Stimulated activated CD4-positive, alpha-beta T cell treated with anti-CD3 and anti-CD28 coated beads, TNF-alpha, amount 100 ng/mL, for 4 hours (primary cell): ENCODE measurements at places on chromosomes 6 and 20.

DNA sequence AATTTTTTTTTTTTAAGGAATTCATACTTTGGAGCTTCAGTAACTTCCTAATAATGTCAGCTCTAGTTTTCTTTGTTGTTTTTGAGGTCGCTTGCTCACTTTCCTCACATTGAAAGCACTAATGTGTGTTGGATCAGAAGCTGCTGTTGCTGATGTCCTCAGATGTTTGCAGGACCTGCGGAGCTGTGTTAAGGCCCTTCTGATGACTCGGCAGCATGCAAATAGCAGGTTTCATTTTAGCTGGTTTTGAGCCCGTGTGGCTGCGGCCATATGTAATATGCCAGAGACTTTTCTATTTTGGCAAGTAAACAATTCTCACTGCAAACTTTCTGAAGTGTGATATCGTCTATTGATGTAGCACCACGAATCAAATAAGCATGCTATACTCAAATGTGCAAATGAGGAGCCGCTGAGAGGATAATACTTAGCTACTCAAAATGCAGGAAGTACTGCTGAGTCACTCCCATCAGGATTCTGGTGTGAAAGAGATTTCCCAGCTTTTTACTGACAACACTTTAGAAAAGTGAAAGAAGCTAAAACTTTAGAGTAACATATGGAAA lies 187.8 kb downstream of the SASH1 start:
- DNase-seq: no peak

GRCh38 chr6:37435373-37435772 lies 2.4 kb downstream of the CMTR1 start:
- no peak for DNase-seq

GRCh38 chr20:9999645-10000044 lies 35.1 kb upstream of the ANKEF1 start:
- DNase-seq: no peak

GRCh38 chr6:51528556-51528955 lies 558.9 kb downstream of the PKHD1 start:
- no peak for DNase-seq

DNA sequence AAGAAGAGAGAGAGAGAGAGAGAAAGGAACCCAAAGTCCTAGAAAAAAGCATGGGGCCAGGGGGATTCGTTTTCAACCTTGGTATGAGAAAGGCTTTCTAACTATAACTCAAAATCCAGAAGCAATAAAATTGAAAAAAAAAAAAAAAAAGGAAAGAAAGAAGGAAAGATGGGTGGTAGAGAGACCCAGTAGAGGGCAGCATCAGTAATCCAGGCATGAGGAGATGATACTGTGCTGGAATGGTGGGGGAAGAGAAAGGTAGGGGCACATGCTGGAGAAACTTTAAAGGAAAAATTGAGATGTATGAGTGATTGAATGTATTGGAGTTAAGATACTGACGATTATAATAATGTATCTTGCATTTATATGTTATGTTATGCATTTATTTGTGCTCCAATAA lies 1040.7 kb upstream of the FLRT3 start:
- DNase-seq: no peak

DNA sequence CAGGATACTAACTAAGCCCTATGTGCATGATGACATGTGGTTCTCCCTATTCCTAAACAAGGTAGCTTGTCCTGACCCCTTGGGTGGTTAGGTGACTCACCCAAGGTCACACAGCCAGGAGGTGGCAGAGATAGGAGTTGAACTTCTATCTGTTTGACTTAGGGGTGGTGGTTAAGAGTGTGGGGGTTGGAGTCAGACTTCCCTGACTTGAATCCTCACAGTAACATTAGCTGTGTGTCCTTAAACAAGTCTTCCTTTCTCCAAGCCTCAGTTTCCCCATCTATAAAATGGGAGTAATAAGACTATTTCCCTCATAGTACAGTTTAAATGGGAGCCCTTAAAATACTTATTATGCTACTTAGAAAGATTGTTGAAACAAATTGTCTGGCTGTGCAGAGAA lies 21.9 kb downstream of the SLC12A5 start:
- no peak for DNase-seq

- no peak for DNase-seq
Measured at GRCh38 chr6:10418361-10418861, 3.5 kb upstream of the TFAP2A start.

- no peak for DNase-seq
Measured at GRCh38 chr6:150145427-150145826, 2.6 kb downstream of the PPP1R14C start.

- DNase-seq: no peak
Measured at GRCh38 chr6:168873278-168874190, 380.1 kb downstream of the THBS2 start.

DNA sequence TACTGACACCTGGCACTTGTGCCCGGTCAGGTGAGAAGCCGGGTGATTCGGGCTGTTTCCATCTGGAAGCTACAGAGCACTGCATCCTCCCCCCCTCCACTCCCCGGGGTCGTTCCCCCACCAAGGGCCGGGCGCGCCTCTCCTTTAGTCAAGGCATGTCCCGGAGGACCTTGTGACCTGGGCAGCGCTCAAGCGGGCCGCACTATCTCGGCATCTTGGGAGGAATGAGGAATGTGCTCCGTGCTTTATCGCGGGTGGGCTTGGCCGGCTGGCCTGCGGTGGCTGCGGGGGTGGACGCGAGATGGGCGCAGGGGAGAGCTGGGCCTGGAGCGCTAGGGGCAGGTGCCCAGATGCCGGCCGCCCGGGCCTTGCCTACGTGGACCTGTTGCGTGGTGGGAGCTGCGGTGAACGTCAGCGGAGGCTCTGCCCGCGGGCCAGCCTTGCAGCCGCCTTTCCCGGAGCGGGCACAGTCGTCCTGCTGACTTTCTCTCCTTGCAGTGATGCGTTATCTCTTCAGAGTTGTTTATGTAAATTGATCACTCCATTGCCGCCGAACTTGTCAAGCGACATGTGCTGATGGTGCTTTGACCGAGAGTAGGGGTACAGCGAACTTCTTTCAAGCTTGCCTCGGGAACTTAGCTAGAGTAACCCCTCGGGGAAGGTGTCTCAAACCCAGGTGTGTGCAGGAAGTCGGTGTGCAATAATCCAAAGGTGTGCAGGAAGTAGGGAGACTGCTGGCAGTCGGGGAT lies 1.1 kb downstream of the LRRC1 start:
- no peak for DNase-seq

DNA sequence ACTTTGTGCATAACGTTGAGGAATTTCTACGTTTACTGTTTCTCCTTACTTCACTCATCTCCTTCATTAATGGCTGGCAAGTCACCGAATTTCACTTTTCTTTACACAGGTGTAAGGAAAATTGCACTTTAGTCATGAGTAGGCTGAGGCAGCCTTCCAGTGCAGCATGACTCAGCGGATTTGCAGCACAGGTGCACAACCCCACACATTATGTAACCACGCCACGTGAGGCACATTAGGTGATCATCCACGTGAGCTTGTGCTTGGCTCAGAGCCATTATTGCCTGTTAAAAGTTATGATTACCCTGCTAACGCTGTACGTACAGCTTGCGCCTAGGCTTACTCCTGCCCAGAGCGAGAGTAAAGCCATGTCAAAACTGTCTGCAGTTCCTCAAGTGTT lies 158.8 kb downstream of the NKAIN2 start:
- DNase-seq: no peak

- DNase-seq: no peak
Measured at GRCh38 chr6:30227242-30227722, 14.1 kb upstream of the TRIM26 start.

DNA sequence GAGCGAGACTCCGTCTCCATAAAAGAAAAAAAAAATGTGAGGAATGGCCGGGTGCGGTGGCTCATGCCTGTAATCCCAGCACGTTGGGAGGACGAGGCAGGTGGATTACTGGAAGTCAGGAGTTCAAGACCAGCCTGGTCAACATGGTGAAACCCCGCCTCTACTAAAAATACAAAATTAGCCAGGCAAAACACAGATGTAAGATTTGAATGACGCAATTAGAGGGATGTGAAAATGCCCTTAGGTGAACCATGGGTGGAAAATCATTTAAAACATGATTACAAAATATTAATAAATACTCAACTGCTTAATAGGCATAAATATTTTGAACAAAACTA lies 20.9 kb downstream of the COL9A3 start:
- DNase-seq: no peak

DNA sequence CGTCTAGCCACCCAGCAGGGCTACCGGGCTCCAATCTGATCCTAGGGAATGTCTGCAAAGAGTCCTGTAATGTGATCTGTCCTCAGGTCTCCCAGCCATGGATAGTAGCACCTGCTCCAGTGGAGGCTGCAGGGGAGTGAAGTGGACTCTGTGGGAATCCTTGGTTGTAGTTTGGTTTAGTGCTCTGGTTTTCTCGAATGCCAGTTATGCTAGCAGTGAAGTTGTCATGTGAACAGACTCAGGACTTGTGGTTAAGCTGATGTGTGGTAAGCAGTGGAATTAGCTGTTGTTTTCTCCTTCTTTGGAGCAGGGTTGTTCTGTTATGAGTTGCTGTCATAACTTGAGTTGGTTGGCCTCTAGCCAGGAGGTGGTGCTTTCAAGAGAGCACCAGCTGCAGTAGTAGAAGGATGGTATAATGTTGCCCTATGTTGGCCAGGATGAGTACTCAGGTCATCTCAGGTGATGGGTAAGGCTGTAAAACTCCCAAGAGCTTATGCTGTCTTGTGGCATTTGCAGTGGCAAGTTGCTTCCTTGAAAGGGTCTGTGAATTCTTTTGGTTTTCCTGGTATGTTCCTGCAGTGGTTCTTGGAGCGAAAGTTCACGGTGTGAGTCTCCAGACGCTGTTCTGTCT lies 390.2 kb downstream of the UTRN start:
- DNase-seq: no peak

DNA sequence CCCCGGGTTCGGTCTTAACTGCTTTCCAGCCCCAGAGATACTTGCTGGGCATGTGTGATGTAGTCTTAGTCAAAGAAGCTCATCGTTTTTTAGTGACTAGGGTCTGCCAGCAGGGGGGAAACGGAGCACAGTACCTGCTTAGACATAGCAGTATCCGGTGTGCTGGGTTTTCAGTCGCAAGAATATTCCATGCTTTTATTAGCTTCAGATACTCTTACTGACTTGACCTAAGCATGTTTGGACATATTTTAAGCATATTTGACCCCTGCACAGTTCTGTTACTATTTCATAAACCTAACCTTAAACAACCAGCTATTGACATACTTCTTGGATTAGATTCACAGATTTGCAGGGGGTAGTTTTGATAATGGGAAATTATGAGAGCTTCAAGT lies 3.0 kb downstream of the E2F3 start:
- peak; percentile 61 for DNase-seq

- DNase-seq: no peak
Measured at GRCh38 chr6:74674377-74674776, 531.5 kb downstream of the COL12A1 start.

- DNase-seq: no peak
Measured at GRCh38 chr6:42727087-42727611, 4.8 kb upstream of the PRPH2 start.

DNA sequence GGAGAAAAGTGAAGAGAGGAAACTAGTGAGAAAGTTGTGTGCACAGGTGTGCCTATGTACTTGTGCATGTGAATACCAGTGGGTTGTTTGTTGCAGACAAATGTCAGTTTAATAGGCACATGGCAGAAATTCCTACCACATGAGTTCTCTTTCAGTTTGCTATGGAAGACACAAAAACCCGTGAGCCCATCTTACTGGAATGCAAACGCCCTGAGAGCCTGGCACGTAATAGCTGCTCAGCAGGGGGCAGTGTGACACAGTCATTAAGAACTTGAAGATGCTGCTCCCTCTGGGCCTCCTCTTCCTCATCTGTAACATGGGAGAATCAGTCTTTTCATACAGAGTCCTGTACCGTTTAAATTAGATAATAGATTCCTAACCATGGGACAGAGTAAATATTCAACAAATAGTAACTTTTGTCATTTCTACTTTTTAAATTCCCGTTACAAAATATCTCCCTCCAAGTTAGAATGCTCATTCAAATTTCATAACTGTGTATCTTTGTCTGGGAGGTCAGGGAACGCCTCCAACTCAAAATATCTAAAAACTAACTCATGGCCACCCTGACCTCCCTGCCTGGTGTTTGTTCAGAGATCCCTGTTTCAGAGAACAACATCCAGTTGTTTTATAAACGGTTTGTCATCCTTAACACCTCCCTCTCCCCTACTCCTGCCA lies 802.9 kb downstream of the MAFB start:
- no peak for DNase-seq

DNA sequence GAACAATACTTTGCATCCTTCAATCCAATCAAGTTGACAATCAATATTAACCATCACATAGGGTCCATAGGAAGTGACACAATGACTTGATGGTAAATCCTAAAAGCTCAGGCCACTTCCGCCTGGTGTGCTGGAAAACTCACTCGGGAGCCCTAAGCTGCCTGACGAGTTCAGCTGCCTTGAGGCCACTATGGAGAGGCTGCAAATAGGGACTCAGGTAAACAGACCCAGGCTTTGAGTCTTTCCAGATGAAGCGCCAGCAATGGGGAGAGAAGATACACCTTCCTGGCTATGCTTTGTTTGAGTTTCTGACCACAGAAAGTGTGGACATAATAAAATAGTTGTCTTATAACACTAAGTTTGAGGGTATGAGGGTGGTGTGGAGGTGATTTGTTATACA lies 112.6 kb downstream of the GPR63 start:
- DNase-seq: no peak

DNA sequence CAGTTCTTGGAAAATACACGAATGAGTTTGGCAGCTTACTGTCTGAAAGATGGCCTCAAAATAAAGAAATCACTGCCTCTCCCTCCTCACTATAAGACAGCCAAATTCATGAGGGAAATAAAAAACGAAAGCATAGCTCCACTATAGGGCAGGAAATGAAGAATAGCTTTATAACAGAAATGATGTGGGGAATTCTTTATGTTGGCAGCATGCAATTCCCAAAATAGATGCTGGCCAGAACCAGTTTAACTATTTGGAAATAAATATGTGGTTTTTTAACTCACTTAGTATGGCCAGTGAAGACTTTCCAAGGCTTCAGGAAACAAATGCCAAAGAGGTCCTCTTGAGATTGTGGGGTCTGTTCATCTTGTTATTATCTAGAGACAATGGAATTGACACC lies 100.5 kb downstream of the TBX18 start:
- DNase-seq: no peak

- no peak for DNase-seq
Measured at GRCh38 chr20:33789109-33789857, 21.9 kb upstream of the CHMP4B start.

DNA sequence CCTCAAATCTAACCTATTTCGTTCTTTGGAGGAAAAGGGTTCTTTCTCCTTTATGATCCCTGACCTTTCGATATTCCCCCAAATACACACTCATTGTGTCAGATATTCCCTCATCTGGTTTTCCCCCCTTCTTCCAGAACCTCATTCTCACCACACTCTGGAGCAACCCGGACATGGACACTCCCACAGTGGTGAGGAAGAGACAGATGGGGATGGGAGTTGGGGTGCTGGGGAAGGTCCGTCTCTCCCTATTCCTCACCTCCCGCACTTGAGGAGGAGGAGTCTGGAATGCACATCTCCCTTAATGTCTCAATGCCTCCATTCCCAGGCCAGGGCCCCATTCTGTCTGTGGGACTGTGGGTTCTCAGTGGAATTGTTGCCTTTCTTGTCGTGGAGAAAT lies 1.3 kb downstream of the SLC39A7 start:
- no peak for DNase-seq

GRCh38 chr20:17928211-17928611 lies 40.4 kb downstream of the SNX5 start:
- DNase-seq: no peak
